SK-N-DZ (cell line): ENCODE measurements at places on chromosomes 11 and 22.

DNA sequence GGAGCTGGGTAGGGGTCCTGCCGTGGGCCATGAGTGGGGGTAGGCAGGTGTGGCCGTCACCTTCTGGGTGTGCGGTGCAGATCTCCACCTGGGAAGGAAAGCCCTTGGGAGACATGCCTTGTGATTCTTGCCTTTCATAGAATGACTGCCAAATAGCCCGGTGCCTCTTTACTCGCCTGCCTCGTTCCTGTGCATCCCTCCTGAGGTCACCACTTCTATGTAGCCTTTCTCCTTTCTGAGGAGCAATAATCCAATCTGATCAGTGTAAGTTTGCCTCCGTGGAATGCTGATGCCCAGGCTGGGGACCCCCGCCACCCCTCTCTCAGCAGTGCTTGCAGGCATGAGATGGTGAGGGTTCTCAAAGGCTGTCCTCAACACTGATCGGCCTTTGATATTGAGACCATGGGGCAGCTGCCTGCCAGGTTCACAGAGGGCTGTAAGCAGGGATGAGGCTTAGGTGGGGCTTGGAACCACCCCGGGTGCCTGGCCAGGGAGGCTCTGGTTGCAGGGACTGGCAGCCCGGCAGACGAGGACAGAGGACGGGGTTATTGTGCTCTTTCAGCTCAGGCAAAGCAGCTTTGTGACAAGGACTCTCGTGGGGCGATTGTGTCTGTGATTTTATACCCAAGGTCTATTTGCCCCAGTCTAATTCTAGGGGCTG is 86.1 kb upstream of the WNT7B start:
- DNase-seq = no peak

DNA sequence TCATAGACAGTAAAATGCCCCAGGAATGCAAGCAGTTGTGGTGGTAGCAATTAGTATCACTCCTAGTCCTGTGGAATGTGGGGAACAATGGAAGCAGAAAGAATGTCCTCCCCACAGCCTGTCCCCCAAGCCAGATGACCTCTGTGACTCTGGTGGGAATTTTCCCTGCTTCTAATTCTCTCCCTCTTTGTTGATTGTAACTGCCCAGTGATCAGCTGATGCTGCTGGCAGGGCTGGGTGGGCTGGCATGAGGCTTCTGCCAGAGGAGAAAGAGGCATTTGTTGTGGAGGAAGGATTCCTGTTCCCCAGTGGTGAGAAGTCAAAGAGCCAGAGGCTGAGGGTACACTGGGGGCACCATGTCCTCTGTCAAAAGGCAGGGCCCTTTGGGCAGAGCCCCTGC is 116.7 kb upstream of the NCAM1 start:
- no peak for DNase-seq

DNA sequence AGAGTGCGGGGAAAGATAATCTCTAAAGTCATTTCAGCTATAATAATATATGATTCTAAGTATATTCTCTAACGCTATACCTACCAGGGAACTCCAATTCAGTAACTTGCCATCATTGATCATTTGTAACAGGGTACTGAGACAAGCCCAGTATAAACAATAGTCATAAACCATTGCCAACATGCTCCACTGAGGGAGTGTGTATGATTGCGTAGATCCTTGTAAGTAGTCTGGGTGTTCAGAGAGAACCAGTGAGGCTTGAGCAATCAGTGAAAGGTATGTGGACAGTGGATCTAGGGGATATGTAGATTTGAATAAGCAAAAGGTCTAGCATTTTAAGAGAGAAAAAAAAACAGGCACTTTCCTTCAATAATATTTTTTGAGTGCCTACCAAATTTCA is 1326.0 kb downstream of the LRRC4C start:
- DNase-seq = no peak

- no peak for DNase-seq
Measured at GRCh38 chr11:108115500-108116140, 5.7 kb upstream of the ACAT1 start.

- DNase-seq = no peak
Measured at GRCh38 chr22:17641269-17641668, 2.7 kb downstream of the BCL2L13 start.

DNA sequence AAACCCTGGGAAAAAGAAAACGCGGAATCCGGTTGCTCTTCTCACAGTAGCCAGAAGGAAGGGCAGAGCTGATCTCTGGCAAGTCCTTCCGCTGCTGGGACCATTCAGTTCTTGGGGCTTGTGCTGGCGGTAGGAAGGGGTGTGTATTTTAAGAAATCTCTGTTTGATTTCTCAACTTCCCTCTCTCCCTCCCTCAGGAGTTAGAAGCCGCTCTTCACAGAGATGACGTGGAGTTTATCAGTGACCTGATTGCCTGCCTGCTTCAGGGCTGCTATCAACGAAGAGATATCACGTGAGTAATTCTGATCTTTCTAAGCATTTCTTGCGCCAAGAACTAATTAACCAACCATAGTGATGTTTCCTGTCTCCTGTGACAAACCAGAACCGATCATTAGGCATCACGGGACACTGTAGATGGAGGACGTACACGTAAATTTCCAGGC is 85.9 kb upstream of the SLC25A18 start:
- no peak for DNase-seq

GRCh38 chr22:49087198-49087597 is 740.5 kb downstream of the BRD1 start:
- DNase-seq = peak; percentile 69

DNA sequence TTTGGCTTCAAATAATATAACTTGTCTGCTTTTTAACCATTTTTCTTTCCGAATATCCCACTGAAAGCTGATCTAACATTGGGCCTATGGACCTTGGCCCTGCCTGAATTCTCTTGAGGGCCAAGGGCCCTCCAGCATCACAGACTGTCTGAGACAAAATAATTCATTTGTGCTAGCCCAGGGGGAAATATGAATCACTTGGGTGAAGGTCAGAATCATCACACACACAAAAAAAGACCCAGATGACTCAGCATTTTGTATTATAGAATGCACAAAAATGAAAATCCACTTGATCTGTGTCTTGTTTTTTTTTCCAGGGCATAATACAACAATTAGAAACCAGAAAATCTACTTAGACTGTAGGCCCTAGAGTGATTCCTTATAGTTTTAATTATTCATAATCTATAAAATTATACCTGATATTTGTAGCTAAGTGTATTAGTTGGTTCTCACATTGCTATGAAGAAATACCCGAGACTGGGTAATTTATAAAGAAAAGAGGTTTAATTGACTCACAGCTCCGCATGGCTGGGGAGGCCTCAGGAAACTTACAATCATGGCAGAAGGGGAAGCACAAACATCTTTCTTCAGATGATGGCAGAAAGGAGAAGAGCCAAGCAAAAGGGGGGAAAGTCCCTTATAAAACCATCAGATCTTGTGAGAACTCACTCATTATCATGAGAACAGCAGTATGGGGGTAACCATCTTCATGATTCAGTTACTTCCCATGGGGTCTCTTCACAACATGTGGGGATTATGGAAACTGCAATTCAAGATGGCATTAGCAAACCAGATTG is 15.6 kb upstream of the RDX start:
- no peak for DNase-seq

- DNase-seq = no peak
Measured at GRCh38 chr22:30015229-30015797, 65.0 kb upstream of the HORMAD2 start.

DNA sequence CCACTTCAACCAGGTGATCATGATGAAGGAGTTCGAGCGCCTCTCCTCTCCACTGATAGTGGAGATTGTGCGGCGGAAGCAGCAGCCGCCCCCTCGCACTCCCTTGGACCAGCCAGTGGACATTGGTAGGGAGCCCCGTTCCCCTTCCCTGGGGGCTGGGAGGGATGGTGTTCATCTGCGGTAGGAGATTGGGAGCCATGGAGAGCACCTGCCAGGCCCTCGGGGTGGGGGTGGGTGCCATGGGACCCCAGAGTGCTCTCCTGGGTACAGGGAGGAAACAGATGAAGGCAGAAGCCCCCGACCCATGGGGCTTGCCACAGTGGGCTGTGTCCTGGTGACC is 7.0 kb downstream of the THAP7 start:
- DNase-seq = no peak

GRCh38 chr11:47233051-47233450 is 15.6 kb downstream of the ACP2 start:
- no peak for DNase-seq

DNA sequence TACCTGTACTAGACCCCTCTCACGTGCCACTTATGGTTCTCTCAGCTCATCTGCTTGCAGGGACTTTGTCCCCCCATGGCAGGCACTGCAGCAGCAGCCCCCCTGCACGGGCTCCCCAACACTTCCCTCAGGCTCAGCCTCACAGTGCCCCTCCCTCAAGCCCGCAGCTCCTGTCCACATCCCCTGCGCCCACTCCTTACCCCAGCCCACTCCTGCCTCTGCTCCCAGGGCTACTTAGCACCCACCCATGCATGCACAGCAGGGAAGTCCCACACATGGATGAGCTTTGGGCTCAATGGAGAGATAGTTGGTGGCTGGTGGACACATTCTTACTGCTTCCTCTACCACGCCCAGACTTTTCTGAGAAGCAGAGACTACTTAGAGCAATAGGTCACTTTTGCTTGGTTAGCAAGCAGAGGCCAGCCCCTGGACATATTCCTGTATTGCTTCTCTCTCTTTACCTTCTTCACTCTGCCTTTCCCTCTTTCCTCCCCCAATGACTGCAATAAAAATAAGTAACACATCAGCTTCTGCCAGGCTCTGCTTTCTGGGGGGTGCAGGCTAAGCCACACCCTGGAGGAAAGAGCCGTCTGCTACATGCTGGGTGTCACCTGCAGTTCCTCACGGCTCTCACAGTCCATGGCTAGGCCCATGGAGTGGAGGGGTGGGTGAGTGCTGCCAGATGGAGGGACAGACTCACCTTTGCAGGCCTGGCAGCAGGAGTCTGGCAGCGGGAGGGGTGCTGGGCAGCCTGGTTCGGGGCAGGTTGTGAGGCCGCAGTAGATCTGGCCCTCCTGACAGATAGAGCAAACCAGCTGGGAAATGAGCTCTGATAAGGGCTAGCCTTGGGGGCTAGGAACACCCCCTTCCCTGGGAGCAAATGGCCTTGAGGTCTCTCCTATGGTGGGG is 23.4 kb downstream of the CHRDL2 start:
- no peak for DNase-seq
